ENCODE measurements at places on chromosomes 6 and 20.

DNA sequence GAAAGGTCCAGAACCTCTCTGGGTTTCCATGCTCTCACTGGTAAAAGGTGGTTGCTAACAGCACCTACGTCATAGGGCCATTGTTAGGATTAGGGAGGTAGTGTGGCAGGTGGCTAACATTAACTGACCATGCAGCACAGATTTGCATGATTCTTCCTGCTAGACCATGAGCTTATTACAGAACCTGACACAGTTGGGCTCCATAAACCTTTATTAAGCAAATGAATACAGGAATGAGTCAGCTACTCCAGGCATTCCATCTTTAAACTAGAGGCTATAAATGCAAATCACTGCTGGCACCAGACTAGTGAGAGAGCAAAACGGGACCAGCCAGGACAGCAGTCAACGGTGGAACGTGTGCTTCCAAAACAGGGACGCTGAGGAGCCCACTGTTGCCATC is 440.1 kb downstream of the PTPRT start:
- no peak for DNase-seq

- DNase-seq, result no peak
Measured at GRCh38 chr6:160986851-160987250, 4.7 kb upstream of the MAP3K4 start.

DNA sequence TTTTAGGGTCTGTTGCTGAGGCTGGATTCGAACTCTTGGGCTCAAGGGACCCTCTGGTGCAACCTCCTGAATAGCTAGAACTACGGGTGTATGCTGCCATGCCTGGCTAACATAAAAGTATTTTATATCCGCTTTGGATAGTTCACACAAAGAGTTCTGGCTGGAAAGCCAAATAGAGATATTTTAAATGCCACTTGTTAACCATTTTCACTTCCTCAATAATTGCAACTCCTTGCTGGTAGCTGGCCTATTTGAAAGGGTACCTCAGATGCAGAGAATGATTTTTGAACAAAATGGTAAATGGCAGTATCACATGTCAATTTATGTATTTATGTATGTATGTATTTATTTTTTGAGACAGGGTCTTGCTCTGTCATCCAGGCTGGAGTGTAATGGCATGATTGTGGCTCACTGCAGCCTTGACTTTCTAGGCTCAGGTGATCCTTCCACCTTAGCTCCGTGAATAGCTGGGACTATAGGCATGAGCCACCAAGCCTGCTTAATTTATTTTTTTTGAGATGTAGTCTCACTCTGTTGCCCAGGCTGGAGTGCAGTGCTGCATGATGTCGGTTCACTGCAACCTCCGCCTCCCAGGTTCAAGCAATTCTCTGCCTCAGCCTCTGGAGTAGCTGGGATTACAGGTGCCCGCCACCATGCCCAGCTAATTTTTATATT is 12.9 kb upstream of the JARID2 start:
- DNase-seq, result no peak

DNA sequence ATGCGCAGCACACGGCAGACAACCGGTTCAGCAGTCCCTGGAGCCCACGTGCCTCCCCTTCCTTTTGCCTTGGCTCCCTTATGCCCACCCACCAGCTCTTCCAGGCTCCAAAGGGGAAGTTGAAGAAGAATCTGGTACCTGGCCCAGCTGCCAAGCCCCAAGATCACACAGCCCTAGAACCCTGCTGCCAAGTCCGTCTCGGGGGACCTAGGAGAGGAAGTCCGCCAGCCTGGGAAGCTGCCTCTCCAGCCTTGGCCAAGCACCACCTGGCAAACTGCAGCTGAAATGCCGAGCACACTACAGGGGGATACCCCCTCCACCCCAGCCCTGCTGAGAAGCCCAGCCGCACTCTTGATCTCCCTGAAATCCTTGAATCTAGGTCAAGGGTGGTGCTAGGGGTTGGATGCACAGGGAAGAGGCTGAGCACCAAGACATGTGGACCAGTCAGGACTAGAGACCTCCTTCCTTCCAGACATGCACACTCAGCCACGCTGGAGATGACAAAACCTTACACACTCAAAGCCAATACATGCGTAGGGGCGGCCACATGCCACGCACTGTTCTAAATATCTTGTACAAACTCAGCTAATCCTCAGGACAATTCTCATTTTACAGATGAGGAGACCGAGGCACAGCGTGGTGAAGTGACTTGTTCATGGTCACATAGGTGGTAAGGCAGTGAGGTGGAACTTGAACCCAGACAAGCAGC is 124.1 kb downstream of the PREX1 start:
- DNase-seq, result no peak

DNA sequence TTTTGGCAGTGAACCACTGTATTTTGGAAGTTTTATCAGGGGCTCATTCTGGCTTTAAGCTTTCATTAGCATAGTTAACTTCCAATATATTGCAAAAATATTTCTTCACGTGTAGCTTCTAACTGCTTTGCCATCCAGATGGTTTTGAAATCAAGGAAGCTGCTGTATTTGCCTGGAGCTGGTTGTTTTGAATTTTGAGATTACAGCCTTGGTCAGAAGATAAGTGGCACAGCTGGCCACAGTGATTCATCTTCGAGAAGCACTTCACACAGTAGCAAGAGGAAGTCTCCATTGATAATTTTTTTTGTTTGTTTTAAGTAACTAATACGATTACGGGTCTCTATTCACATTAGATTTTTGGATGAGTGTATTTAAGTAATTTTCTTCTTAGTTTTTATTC is 3.8 kb downstream of the APCDD1L start:
- no peak for DNase-seq

DNA sequence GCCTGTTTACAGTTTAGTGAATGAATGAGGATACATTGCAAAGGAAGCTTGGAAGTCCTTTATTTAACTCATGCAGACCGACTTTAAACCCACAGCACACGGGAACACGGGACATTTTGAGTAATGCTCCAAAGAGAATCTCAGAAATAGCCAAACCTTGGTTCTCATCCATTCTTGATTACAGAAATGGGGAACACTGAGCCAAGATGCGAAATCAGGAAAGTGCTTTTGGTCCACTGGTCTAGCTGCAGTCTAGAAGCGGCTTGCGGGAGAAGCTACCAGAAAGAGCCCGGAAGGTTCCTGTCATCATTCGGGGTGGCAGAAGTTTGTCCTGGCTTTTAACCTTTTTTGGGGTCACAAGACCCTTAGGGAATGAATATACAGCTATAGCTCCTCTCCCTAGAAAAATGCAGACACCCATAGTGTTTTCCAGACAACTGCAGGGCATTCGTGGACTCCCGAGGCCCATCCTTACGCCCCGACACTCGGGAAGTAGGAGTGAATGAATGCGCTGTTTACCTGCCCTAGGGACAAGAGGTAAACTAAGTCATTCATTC is 475 bp upstream of the TMEM181 start:
- no peak for DNase-seq

DNA sequence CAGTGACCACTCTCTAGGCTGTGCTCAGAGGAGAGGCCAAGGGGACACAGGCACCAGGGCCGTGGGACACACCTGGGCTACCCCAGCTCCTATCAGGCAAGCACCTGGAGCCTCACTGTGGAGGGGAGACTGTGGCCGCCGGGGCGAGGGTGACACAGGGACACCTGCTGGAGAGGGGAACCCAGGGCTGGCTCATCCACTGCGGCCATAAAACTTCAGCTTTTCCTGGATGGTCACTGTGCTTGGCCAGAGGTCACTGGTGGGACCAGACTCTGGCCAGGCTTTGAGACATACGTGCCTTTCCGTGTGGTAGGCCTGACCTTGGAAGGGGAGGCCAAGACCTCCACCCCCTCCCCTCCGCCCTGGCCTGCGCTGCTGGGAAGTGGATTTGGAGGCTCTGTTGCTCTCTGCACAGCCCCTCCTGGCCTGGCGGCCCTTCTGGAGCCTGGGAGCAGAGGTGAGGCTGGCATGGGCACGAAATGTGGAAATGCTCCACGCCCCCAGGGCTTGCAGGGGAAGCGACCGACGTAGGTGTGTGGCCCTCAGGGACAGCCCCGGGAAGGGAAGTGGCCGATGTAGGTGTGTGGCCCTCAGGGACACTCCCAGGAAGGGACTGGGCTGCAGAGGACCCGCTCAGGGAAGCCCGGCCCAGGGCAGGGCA is 42.9 kb upstream of the BHLHE23 start:
- no peak for DNase-seq

DNA sequence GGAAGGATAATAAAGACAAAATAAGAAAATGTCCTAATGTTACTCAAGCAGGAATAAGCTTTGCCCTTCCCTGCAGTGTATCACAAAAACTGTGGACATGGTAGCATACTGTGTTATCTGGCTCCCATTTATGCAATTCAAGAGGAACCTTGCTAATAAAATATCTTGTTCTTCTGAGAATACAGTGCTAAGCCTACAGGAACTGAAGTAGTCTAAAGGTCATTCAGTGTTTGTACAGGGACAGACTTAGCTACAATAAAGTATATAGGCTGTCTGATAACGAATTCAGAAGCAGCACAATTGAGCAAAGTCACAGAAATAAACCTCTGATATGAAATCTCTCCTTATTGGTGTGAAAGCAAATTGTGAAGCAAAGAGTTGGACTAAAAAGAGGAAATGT is 59.6 kb upstream of the SDHAF4 start:
- DNase-seq, result no peak

Data from activated CD4-positive, alpha-beta T cell treated with anti-CD3 and anti-CD28 coated beads, Interleukin-2, Interleukin-4, amounts not matched to agents 100 ng/mL and 50 ng/mL, durations not matched to agents 16 hours and 8 hours (primary cell).